GM12878 (cell line): ENCODE measurements at places on chromosomes 6 and 20.

DNA sequence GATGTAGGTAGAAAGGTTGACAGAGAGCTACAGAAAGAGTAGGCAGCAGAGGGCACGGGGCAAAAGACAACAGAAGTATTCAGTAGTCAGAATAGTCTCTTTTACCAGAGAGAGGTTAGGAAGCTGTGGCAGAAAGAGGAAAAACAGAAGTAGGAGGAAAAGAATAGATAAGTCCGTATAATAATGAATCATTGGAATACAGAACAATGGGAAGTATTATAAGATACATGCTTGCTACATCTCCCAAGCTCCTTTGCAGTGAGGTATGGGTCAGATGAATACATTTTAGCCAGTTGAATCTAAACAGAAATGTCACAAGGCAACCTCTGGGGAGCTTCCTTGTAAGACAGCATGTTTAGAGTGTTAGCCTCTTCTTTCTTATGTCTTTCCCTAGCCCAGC, 570.5 kb upstream of the CITED2 start:
- DNase-seq, result no peak

DNA sequence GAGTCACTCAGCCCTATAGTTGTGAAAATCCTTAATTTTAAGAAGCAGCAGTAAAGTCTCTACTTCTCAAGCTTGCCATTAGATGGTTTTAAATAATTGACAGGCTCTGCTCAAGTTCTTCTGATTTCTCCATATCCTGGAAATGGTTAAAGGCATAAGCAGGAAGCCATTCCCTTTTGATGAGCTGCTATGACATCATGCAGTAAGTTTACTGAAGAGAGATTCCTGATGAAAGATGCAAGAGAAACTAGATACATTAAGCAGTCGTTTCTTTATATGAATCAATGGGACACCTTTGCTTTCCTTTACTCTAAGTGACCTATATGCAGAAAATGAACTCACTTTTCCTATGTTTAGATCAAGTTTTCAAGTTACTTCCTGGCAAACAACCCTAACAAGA, 9.8 kb downstream of the POPDC3 start:
- DNase-seq, result no peak

- DNase-seq, result no peak
Observed at GRCh38 chr6:98924647-98925046, 23.1 kb downstream of the FBXL4 start.

GRCh38 chr6:105326833-105327770, 75.8 kb downstream of the PREP start:
- no peak for DNase-seq

DNA sequence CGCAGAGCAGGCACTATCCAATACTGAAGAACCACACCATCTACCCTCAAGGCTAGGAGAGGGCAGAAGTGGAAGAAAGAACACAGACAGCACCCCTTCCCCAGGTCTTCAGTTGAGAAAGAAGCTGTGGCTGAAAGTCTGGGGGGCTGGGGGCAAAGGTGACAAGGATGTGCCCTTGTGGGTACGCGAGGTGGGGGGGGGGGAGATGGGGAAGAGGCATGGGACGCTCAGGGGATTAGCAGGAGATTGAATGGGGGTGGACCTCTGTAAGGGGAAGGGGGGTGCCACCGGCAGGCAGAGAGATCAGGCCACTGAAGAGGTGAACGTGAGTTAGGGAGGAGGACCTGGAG, 1.1 kb downstream of the B4GALT5 start:
- DNase-seq, result no peak

- no peak for DNase-seq
Observed at GRCh38 chr6:146574211-146574610, 24.6 kb upstream of the ADGB start.

DNA sequence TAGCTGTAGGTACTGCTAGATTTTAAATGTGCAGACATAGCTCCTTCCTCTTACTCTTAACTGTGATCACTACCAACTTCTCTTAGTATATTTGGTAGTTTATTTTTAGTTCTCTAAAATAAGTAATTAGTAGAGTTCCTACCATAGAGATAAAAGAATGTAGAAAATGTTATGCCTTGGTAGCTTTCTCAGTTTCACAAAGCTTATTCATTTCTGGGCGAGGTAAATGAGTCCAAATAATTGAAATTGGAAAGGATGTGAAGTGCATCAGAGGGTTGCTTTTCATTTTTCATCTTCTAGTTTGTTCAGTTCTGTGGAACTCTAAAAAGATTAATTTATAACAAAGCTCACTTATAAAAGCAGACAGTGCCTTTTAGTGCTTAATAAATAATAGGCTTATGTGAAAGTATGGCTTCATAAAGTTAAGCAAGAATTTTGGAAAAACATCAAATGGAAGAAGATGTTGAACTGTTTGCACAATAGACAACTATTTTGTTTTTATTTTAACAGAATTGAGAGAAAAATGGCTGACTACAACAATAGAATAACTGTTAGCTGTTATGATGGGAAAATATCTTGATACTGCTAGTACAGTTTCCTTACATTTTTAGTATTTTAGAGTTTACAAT, 303.7 kb downstream of the UTRN start:
- DNase-seq, result no peak

DNA sequence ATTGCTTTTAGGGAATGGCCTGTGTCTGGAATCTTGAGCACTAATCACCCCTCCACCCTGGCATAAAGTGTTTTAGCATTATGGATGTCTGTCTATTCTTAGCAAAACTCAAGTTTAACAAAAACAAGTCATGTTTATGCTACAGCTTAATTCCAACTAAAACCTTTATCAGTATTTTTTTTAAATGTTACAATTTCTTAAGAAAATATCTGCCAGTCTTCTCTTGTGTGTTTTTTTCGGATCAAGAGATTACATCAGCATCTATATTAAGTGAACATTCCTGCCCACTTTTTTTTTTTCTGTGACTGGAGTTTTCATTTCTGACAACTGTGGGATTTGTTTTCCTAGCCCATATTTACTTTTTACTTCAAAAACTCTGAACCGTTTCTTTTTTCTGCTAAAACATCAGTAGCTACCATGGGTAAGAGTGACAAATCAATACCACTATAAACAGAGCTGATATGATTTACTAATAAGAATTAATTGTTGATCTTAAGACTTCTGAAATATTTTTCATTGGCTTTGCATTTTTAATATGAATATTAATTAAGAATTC, 94.3 kb downstream of the EDN1 start:
- no peak for DNase-seq
